SK-N-SH (cell line): ENCODE measurements at places on chromosomes 6 and 20.

DNA sequence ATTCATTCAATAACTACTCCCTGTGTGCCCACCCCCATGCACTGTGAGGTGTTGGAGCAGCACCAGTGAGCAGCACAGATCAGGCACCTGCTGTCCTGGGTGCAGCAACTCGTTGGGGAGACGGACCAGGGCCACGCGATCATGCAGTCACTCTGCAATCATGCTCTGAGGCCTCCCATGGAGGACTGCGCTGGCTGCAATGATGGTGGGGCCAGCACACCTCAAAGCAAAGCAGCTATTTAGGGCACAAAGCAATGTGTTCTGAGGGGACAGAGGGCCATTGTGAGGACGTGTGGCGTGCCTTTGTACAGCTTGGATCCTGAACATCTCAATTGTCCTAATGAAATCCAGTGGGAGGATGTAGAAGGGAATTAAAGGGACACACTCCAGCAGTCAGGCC is 41.0 kb upstream of the MPC1 start:
- DNase-seq, result no peak

DNA sequence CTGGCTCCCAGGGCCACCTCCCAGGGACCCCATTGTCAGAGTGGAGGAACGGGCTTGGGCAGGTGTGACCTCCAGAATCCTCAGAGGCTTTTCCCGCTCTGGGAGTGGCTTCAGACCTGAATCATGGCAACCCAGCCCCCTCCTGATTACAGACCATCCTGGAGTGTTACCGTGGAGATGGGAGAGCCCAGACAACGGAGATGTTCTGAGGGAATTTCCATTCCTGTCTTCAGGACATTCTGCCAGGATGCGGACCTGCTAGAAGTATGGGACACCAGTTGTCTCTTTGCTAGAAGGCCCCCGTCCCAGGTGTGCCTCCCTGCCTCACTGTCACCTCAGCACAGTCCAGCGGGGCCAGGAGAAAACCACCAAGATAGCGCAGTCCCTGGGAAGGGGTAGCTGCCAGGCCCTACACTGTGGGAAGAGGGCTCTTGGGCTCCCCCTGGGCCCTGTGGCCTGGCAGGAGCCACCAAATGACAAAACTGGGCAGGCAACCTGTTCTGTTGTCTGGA is 109.9 kb downstream of the PSMB1 start:
- peak; percentile 41 for DNase-seq

- DNase-seq, result peak; percentile 79
Observed at GRCh38 chr20:59146780-59147565, 16.6 kb upstream of the ZNF831 start.

DNA sequence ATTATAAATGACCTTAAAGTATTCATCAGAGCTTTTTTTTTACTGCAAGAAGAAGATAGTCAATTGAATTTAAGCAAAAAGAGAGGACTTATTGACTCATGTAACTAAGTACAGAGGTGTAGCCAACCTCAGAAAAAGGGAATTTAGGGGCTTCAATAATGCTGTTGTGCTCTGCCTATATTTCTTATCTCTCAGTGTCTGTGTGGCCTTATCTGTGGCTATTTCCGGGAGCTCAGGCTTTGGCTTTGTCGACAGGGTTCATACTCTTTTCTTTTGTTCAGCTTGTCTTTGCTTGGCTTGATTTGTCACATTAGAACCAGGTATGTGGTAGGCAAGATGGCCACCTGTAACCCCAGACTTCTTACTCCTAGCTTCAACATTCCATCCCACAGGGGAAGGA is 38.6 kb upstream of the FABP7 start:
- no peak for DNase-seq

DNA sequence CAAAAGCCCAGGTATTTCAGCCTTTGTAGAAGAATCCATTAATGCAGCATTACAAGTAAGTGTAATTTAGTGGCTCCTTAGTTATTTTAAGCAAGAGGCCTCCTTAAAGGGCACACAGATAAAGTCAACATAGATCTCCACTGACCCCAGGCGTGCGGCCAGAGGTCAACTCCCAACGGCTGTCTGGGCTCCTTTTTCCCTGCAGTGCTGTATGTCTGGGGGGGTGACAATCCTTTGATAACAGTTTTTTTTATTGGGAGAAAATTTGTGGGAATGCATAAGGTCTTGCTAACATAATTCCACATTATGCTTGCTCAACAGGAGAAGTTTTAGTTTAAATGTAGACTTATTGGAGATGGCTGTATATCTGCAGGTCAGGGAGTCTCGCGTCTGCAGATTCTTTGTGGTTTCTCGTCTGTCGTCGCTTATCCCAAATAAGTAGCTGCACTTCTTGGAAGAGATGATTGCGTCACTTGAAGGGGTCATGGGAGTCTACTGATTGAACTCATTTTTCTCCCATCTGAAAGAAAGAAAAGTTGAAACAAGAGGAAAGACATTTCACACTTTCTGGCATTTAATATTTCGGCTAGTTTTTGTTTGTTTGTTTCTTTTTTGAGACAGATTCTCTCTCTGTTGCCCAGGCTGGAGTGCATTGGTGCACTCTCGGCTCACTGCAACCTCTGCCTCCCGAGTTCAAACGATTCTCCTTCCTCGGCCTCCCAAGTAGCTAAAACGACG is 151.7 kb upstream of the AKAP12 start:
- no peak for DNase-seq

DNA sequence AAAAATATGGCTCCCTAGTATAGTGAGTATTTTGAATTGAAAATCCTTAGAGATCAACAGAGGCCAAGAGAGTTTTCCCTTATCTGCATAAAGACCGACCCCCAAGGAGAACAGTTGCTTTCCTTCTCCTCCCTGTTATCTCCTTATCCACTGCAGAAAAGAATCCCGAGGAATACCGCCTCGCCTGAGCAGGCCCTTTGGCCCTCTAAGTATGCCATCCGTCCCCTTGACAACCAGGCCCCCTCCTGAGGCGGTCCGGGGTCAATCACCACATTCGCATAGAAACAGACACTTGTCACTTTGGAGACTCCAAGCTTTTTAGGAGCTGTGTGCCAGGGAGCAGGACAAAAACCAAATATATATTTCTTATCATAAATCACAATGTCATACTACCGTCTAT is 15.9 kb upstream of the GGTLC1 start:
- no peak for DNase-seq

DNA sequence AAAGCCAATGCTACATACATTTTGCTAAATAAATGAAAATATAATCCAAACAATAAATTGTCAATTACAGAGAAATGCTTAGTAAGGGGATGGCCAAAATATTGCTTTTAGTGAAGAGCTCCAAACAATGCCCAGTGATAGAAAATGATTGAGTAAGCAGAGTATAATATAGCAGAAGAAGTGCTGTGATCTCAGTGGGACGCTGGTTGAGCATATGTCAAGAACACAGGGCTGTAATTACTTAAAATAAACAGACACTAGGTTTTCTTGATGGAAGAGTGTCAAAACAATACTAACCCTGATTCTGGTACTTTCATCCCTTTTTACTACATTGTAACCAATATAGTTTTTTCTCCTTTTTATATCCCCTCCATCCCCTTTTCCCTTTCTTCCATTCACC is 150.3 kb downstream of the GRIK2 start:
- DNase-seq, result no peak

- DNase-seq, result no peak
Observed at GRCh38 chr6:150516199-150516598, 83.5 kb upstream of the PLEKHG1 start.

GRCh38 chr20:2707353-2708072 is 14.9 kb downstream of the EBF4 start:
- no peak for DNase-seq

GRCh38 chr20:11047559-11047958 is 373.8 kb upstream of the JAG1 start:
- no peak for DNase-seq

GRCh38 chr6:166752928-166753721 is 126.1 kb upstream of the RPS6KA2 start:
- DNase-seq, result no peak

GRCh38 chr6:25142506-25142905 is 136.7 kb upstream of the CARMIL1 start:
- DNase-seq, result no peak

DNA sequence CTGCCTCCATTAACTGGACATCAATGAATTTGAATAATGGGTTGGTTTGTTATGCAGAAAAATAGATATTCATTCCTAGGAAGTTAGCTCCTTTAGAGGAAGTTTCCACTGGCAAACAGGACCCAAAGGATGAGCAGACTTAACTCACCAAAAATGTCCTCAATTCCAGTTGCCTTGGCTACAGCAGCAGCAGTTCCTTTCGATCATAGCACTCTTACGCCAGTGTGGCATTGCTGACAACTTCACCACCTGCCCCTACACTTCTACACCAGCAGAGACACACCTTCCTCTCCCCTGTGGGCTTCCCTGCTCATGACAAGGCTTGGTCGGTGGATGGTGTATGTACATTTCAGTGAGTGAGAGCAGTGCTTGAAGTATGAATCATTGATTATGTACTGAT is 532.8 kb downstream of the QKI start:
- no peak for DNase-seq

GRCh38 chr6:2693231-2693630 is 57.5 kb downstream of the MYLK4 start:
- DNase-seq, result no peak

DNA sequence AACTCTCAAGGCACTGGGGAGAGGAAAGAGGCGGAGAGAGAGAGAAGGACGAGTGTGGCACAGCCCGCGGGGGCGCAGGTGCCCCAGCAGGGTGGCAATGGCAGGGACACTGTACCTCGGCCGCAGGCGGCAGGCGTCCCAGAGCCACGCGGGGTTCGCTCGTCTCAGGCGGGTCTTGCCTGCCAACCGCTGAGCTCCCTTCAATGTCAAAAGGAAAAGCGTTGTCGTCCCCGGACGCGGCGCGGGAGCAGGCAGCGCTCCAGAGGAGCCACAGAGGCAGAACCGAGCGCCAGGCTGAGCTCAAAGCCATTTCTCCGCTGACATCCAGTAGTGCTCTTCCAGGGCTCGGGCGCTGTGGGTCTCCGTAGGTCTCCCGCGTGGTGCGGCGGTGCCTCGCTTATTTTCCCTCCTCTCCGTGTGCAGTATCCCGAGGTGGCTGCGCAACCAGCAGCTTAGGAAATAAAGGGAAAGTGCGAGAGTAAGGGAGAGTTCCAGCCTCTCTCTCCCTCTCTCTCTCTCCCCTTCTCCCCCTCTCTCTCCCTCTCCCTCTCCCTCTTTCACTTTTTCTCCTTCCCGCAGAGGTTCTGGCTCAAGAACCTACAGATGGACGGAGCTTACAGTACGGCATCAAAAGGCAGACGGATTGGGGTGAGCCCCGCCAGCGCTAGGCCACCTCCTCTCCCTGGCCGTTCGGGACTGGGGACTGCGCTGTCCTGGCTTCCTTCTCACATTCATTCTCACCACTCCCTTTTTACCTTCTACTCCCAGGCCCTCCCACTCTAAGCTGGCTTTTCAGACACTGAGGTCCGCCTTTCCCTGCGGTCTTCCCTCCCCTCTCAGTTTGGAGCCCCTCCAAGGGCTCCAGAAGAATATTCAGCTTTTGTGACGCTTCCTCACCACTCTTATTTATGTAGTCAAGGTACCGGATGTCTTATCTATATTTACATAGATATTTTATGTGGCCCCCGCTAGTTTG is at the start of gene LAMA4:
LAMA4 (minus strand) TSS at position 727 of the 976 bp plus-strand sequence; CDS start at position 310, 417 bp downstream.
- peak; percentile 64 for DNase-seq

DNA sequence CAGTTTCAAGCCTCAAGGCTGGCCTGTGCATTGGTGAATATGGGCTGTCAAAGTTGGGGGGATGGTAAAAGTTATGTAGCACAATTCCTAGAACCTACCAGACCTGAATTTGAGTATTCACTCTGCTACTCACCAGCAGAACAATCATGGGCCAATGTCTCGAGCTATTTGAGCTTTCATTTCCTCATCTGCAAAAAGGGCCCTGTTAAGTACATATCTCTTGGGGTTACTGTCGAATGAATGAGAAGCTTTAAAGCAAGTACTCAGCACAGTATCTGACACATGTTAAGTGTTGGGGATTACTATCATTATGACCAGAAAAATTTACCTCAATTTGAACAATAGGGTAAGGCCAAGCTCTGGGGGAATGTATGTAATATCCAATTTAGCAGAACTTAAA is 13.5 kb upstream of the ENPP4 start:
- DNase-seq, result no peak

GRCh38 chr6:133456439-133456838 is 215.3 kb downstream of the EYA4 start:
- DNase-seq, result no peak

- no peak for DNase-seq
Observed at GRCh38 chr6:11231564-11232192, 790 bp downstream of the NEDD9 start.

GRCh38 chr6:147737115-147737514 is 228.6 kb downstream of the SAMD5 start:
- no peak for DNase-seq

- DNase-seq, result no peak
Observed at GRCh38 chr20:39019805-39020325, 57.7 kb downstream of the DHX35 start.

DNA sequence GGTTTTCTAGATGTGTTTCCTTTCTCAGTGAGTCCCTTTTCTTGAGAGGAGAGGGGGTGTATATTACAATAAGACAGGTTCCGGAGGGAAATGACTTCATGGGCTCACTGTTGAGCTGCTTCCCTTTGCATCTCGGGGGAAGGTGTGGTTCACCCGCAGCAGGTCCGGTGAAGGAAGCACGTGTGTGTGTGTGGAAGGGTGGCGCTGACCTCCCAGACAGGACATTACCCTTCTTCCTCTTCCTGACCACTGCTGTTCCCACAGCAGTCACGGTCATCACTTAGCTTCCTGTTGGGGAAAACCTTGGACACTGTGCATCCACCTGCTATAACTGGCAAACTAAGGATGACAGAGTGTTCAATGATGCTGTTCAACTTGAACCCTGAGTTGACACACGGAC is 83.6 kb downstream of the PLEKHG1 start:
- DNase-seq, result no peak

DNA sequence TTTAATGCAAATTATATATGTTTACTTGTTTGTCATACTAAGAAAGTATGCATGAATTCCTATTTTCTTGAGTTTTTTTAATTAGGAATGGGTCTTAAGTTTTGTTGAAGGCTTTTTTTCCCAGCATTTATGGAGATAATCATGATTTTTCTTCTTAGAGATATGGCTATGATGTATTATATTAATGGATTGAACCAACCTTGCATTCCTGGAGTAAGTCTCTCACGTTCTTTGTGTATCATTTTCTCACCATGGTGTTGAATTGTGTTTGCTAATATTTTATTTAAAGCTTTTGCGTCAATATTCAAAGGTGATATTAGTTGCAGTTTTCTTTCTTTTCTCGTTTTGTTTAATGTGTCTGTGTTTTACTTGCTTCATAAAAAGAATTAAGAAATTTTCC is 48.4 kb upstream of the SLC35D3 start:
- no peak for DNase-seq
